Frontal cortex (tissue), 4 donors: ENCODE measurements at places on chromosomes 1 and 21.

DNA sequence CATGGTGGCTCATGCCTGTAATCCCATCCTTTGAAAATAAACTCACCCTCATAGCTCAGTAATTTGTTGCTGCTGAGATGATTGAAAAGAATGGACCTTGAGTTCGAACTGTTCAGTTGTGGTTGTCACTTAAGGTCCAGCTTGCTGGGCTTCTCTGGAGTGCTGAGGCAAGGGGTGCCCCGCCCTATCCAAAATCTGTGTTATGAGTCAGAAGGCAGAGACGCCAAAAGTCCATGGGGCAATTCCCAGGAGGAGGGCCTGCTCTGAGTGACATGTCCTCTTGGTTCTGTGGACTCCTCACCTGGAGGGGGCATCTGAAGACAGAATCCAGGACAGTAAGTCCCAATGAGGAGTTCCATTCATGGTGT, 64.8 kb downstream of the MYOM3 start:
- no peak for DNase-seq

DNA sequence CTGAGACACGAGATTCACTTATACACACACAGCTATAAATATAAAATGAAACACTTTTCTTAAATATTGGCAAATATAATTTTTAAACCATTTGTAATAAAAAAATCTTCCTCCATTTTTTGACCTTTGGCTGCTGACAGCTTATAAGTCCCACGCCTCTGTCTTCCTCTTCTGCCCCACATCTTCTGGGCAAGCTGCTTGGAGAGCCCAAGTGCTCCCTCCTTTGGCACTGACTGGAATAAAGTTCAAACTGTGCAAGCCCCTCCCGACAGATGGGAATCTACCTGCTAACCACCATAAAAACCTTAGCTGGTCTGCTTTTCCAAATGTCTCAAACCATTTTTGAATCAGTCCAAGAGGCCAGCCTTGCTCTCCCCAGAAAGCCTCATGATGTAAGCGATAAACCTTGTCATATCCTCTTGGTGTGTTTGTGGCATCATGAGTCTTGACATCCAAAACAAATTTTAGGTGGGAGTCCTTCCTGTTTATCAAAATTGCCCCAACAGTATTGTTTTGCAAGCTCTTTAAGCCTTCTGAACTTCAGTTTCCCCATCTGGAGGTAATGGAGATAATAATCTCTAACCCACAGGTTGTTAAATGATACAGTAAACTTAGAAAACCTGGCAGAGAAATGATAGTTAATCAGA, 99.8 kb downstream of the SNX7 start:
- DNase-seq: no peak

DNA sequence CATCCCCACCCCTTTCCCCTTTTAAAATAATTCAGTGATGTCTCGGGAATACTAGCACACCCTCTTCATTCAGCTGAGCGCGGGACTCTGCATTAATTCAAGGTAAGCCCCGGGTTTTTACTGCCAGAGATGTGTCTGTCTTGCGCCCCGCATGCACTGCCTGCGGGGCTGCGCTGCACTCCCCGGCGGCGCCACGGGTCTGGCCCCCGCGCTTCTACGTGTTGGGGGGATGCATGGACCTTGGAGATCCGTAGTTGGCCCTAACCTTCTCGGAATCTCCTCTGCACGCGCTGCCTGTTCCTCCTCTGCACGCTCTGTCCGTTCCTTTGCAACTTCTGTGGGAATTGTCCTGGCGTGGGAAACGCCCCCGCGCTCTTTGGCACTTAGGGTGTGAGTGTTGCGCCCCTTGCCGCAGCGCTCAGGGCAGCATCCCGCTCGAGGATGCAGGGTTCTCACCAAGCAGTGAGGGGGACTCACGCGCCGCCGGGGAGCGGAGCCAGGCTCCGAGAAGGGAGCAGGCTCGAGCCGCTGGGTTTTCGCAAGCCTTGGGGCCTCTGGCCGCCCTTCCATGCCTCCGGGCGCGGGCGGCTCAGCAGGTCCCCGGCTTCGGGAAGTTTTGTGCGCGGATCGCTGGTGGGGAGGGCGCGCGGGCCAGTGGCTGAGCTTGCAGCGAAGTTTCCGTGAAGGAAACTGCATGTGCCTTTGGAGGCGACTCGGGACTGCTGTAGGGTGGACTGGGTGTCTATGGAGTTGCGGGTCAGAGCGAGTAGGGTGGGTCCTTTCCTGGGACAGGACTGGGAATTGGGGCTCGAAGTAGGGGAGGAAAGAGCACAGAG, 165.1 kb upstream of the CACNA1E start:
- no peak for DNase-seq

- DNase-seq: no peak
These were observed 235.4 kb upstream of the LYPLAL1 start for GRCh38 chr1:218938259-218938658.

DNA sequence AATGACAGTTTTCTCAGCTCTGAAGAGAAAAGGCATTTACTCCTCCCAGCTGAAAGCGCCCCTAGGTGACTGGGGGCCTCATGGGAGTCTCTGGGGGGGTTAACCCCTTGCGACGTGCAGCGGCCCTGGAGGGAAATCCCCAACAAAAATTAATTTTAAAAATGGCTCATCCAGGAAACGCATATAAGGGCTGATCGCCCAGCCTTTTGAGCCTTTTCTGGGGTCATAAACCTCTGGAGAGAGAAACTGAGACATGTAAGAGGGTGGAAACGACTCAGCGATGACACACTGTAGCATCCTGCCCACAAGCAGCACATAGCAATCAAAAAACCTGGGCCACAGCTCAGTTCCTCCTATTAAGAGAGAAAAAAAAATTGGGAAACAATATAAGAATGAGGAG, 20.4 kb upstream of the HPDL start:
- no peak for DNase-seq

DNA sequence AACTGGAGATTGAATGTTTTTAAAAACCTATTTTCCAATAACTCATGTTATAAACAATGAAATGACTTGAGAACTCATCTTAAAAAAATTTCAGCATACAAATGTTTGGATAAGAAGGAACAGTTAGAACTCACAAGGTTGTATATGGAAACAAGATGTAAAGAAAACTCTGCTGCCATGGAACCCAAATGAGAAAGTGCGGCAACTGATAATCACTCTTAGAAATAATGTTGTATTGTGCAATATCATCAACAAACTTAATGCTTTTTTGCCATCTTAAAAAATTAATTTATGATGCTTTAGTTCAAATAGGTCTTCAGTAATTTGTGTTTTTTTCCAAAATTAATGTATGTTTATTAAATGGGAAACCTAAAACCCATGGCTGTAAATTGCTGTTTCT, 461.1 kb upstream of the NCAM2 start:
- DNase-seq: no peak

GRCh38 chr21:42405064-42406013, 1.6 kb downstream of the UBASH3A start:
- no peak for DNase-seq

DNA sequence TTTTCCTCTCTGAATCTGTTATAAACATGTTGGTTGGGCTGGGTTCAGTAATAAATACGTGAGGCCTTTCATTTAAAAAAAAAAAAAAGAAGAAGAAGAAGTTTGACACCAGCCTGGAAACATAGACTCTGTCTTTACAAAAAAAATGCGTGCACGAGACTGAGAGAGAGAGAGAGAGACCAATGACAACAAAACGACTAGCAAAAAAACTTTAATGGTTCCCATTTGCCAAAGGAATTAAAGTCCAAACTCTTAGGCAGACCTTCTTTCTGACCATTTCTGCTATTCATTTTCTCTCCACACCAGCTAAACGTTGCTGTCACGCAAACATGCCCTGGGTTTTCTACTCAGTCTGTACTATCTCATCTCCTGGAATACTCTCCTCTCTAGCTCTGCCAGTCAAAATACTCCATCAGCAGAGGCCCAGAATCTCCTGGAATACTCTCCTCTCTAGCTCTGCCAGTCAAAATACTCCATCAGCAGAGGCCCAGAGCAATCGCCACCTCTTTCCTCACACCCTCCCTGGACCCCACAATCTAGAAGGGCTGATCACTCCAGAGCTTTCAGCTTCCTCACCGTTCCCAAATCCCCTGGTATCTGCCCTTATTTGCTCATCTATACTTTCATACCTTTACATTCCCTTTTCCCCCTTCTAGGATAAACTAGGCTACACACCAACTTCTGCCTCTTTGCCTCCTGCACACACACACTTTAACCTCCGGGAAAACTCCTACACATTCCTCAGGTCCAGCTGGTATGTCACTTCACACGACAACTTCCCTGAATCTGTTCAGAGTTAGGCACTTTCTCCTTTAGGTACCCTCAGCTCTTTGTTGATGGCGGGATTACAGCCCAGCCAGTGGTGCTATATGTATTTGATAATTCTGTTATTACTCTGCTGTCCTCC, 100.0 kb downstream of the CDC7 start:
- no peak for DNase-seq

- DNase-seq: no peak
These were observed 121.3 kb downstream of the HFM1 start for GRCh38 chr1:91283421-91283726.

- DNase-seq: no peak
These were observed 144.8 kb downstream of the ETS2 start for GRCh38 chr21:38950435-38951094.

DNA sequence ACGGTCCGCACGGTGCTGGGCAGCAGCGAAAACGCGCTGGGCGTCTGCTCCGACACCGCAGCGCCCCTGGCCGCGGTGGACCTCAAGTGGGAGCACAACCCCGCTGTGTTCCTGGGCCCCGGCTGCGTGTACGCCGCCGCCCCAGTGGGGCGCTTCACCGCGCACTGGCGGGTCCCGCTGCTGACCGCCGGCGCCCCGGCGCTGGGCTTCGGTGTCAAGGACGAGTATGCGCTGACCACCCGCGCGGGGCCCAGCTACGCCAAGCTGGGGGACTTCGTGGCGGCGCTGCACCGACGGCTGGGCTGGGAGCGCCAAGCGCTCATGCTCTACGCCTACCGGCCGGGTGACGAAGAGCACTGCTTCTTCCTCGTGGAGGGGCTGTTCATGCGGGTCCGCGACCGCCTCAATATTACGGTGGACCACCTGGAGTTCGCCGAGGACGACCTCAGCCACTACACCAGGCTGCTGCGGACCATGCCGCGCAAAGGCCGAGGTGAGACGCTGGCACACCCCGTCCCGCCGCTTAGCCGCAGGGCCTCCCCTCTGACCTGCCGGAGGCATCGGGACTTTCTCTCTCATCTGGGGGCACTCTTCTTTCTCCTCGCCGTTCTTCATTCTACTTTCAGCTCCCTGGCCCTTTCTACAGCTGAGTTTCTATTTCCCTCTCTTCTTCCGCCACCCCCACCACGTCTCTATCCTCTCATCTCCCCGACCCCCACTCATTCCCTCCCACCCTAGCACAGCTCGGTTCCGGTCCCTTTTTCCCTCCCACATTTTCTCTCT, 1.0 kb downstream of the NPR1 start:
- no peak for DNase-seq

GRCh38 chr1:8870616-8871538, 7.6 kb downstream of the ENO1 start:
- DNase-seq: no peak

GRCh38 chr1:234642428-234642827, 32.5 kb upstream of the IRF2BP2 start:
- no peak for DNase-seq

- no peak for DNase-seq
These were observed 331.3 kb upstream of the NR5A2 start for GRCh38 chr1:199696225-199696624.

- peak; percentile 42 for DNase-seq
These were observed 711 bp downstream of the GADD45A start for GRCh38 chr1:67685558-67686266.

- no peak for DNase-seq
These were observed 8.9 kb downstream of the LSS start for GRCh38 chr21:46219591-46220239.

GRCh38 chr21:16308269-16308668, 578.5 kb downstream of the USP25 start:
- no peak for DNase-seq

GRCh38 chr1:186882372-186883134, 53.8 kb downstream of the PLA2G4A start:
- no peak for DNase-seq

GRCh38 chr1:225870911-225871310, 11.3 kb downstream of the TMEM63A start:
- no peak for DNase-seq

DNA sequence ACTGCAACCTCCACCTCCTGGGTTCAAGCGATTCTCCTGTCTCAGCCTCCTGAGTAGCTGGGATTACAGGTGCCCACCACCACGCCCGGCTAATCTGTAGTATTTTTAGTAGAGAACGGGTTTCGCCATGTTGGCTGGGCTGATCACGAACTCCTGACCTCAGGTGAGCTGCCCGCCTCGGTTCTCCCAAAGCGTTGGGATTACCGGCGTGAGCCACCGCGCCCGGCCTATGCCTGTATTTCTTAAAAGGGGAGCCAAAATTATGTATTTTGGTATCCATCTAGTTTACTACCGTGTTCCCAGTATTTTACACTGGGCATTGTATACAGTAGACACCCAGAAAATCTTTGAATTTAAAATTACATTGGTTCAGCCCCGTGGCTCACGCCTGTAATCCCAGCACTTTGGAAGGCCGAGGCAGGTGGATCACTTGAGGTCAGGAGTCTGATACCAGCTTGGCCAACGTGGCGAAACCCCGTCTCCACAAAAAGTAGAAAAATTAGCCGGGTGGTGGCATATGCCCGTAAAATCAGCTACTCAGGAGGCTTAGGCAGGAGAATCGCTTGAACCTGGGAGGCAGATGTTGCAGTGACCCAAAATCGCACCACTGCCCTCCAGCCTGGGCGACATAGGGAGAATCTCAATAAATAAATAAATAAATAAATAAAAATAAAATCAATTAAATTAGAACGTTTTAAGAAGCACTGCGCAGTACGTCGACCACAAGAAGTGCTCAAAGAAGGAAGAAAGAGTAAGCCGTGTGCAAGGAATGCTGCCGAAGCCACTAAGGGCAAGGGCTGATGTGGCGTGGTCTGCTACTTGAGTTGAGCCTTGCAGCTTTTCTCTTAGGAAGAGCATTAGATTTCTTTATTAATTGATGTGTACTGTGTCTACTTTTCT, 1.5 kb upstream of the THRAP3 start:
- no peak for DNase-seq

GRCh38 chr1:234765672-234766071, 155.7 kb upstream of the IRF2BP2 start:
- DNase-seq: no peak

DNA sequence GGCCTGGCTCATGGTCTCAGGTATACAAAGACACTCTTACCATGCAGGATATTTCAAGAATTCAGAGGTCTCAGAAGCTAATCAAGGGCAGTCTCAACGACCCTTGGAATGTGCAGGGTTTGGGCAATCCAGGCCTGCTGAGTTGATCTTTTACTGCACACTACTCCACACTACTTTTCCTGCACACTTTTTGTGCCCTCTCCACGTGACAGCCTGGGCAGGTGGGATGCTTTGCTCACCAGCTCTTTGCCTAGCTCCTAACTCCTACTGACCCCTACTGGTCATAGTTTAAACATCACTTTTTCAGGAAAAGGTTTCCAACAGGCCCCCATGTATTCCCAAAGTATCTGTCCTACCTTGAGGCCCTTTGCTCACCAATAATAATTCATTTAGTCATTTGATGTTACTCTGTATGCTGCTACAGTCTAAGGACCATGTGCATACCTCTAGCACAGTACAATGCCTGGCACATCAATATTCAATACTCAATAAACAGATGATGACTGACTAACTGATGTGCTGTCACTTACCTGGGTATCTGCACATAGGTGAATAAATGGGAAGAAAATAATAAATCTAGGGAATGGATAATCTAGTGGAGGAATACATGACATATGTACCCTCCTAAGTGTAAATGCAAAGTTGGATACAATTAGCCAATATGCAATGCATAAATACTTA, 9.6 kb downstream of the DUSP23 start:
- DNase-seq: no peak

GRCh38 chr1:20587661-20588053, 1.2 kb upstream of the CDA start:
- no peak for DNase-seq
